Lung microvascular endothelial cell (primary cell): ENCODE measurements at places on chromosomes 1 and 21.
A peak's percentile ranks its signal among the peaks of the same experiment; 100 is the strongest.

- DNase-seq = no peak
Measured at GRCh38 chr1:27009601-27010197, 3.0 kb downstream of the TENT5B start.

DNA sequence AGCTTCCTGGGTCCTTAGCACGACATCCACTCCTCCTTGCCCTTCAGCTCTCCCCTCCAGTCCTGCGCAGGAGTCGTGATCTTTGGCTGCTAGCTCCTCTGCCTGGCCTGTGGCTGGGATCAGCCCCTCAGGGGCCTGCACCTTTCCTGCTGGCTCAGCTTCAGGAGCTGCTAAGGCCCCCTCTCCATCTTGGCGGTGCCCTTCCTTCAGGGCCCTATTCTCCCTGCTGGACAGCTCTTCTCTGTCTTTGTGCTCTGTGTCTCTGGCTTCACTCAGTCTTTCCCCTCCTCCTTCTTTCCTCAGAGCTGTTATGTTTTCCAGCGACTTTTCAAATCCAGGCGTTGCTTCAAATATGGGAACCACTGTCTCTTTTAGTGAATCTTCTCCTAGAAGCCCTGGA is 59.5 kb upstream of the LRRC53 start:
- DNase-seq = no peak

DNA sequence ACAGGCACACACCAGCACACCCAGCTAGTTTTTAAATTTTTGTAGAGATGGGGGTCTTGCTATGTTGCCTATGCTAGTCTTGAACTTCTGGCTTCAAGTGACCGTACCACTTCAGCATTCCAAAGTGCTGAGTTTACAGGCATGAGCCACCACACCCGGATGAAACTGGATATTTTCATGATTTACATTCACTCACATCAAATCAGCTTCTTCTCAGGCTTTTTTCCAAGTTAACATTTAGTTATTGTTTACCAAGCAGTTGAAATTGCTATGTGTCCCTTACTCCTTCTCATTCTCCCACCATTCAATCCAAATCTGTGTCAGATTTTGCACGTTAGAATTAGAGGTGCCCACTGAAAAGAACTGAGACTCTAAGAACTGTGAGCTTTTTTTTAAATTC is 18.4 kb downstream of the RIT1 start:
- peak; percentile 49 for DNase-seq

DNA sequence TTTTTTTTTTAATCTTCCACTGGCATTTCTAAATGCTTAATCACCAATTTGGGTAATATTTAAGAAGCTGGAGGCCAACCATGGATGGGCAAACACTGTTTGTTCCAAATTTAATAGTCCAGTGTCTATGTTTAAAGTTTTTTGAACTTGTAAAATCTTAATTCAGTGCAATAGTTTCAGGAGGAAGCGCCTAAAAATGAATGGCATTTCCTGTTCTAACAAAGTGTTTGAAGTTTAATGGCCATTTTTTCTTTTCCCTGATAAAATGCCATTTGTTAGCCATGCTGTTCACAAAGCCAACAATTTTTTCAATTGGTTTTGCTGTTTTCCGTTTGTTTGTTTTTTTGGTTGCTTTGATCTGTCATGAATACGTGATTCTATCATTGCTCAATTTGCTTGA is 552.1 kb downstream of the LMO4 start:
- peak; percentile 3 for DNase-seq

- no peak for DNase-seq
Measured at GRCh38 chr1:207821464-207822045, 69.7 kb downstream of the CD46 start.

- DNase-seq = no peak
Measured at GRCh38 chr1:193905288-193906085, 719.1 kb upstream of the B3GALT2 start.
